ENCODE measurements at places on chromosomes 4 and X.

DNA sequence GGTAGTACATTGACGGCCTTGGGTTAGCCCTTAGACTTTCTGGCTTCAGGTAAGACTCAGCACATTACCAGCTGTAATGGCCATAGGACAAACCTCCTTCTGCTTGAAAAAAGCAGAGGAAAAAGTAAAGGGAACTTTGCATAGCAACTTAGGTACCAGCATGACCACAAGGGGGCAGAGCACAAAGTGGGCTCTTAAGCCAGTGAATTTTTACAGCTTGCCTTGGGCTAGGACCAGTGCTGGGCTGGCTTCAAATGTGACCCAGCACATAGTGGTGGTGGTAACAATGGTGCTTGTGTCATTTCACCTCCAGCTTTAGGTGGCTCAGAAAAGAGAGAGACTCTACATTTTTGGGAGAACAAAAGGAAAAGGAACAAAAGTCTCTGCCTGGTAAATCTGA is 66.1 kb downstream of the KLHL4 start:
- DNase-seq = peak; percentile 21
- H3K4me1 ChIP-seq = peaks cover 6% of the 10 kb centered on the region
- no peak overlapping the region for H3K27ac ChIP-seq
- no peak overlapping the region for H3K4me3 ChIP-seq

GRCh38 chr4:168398589-168398988 is 80.0 kb upstream of the DDX60 start:
- peaks cover 8% of the 10 kb centered on the region for H3K4me1 ChIP-seq
- peaks cover 6% of the 10 kb centered on the region for H3K36me3 ChIP-seq
- H3K27ac ChIP-seq = no peak overlapping the region
- DNase-seq = no peak

GRCh38 chrX:7179446-7179845 is 31.5 kb upstream of the PUDP start:
- H3K4me3 ChIP-seq = no peak overlapping the region
- H3K27ac ChIP-seq = no peak overlapping the region

GRCh38 chr4:12729384-12729783 is 754.8 kb downstream of the RAB28 start:
- DNase-seq = no peak
- H3K27ac ChIP-seq = no peak overlapping the region
- no peak overlapping the region for H3K4me3 ChIP-seq
- H3K4me1 ChIP-seq = peaks cover 22% of the 10 kb centered on the region
- H3K27me3 ChIP-seq = no peaks in the 10 kb centered on the region
- H3K36me3 ChIP-seq = no peaks in the 10 kb centered on the region

- no peak overlapping the region for H3K27ac ChIP-seq
- H3K4me1 ChIP-seq = no peaks in the 10 kb centered on the region
These were observed 566.8 kb upstream of the HTR2C start for GRCh38 chrX:114017086-114017485.

DNA sequence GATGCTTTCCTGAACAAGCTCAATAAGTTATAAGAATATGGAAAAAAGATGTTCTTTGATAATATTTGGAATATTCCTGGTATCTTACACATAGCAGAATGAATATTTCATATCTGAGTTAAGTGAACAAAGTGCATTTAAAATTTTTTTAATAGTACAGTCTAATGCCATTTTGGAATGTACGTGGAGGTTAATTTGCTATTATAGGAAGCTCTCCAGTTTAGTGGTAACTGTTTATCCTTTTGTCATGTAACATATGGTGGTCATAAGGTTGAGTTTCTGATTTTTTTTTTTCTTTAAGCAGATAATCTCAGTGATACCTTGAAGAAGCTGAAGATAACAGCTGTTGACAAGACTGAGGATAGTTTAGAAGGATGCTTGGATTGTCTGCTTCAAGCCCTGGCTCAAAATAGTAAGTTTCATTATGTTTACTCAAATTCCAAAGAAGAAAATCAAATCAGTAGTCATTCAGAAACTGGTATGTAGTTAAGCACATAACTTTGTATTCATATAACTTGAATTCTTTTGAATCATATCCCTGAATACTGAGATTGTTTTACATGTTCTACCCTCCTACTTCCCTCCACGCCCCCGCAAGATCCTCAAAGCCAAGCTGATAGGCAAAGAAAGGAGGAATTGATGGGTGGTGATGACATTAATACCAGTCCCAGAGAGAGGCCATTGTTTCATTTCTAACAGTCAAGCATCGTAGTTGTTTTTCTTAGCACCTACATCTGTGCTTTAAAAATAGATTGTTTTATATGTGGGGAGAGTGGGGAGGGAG is 32.1 kb downstream of the RAP1GDS1 start:
- H3K4me3 ChIP-seq = no peak overlapping the region
- H3K4me1 ChIP-seq = peaks cover 4% of the 10 kb centered on the region
- no peak for DNase-seq
- H3K27me3 ChIP-seq = no peaks in the 10 kb centered on the region

DNA sequence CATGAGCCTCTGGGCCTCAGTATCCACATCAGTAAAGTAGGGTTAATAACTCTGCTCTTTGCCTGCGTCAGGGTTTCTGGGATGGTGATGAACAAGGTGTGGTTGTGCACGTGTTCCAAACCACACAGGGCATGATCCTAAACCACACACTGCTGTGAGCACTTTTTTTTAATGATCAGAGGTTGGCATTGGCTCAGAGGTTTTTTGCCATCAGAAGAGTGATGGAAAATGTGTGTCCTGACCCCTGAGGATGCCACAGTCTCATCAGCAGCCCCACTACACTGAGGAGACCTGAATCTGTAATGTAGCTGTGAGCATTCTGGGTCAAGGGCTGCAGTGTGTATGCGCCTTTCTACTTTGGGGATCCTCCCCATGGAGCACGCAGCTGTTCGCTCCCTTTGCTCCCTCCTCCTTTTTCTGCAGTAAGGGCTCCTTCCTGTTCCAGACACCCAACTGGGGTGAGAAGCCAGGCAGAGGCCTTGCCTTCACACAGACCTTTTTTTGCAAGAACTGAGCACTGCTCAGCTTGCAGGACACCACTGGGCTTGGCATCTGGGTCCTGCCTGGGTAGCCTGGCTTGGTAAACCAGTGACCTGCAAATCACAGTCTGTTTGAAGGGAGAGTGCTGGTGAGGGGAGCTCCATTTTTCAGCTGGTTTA is 87.5 kb downstream of the MAMLD1 start:
- H3K4me3 ChIP-seq = no peak overlapping the region
- peaks cover 6% of the 10 kb centered on the region for H3K4me1 ChIP-seq
- no peaks in the 10 kb centered on the region for H3K27me3 ChIP-seq
- no peaks in the 10 kb centered on the region for H3K36me3 ChIP-seq
- no peak for DNase-seq
- no peak overlapping the region for H3K27ac ChIP-seq

DNA sequence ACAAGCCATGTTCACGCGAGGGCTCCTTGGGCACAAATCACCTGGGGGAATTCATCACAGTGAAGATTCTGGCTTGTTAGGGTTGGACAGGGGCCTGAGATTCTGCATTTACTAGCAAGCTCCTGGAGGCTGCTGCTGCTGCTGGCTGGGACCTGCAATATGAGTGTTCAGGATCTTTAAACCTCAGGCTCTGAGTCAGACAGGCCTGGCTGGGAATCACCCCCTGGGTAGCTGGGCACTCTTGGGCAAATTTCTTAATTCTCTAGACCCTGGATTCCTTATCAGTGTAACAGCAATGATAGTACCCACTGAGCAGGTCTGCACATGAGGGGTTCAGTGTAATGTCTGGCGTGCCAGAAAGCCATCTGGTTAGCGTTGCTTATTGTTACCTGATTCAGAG is 101.5 kb downstream of the DHX15 start:
- H3K4me3 ChIP-seq = no peak overlapping the region
- no peaks in the 10 kb centered on the region for H3K36me3 ChIP-seq
- peaks cover 5% of the 10 kb centered on the region for H3K27me3 ChIP-seq

DNA sequence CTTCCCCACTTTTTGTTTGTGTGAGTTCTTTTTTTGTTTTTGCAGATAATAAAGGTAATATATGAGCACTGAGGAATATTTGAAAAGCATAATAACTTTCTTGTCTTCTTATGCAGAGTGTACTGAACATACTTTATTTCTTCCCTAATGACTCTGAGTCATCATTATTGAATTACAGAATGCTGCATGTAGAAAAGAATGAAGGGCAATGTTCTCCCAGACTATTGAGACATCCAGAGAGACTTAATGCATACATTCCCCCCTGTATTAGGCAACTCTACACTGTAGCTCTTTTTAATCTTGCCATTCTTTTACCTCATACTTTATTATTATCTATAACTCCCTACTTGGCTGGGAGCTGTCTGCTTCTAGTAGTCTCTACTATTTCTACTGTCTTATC is 240.5 kb upstream of the ANKRD50 start:
- no peak for DNase-seq
- no peaks in the 10 kb centered on the region for H3K27me3 ChIP-seq
- peaks cover 11% of the 10 kb centered on the region for H3K36me3 ChIP-seq
- H3K4me3 ChIP-seq = no peak overlapping the region

DNA sequence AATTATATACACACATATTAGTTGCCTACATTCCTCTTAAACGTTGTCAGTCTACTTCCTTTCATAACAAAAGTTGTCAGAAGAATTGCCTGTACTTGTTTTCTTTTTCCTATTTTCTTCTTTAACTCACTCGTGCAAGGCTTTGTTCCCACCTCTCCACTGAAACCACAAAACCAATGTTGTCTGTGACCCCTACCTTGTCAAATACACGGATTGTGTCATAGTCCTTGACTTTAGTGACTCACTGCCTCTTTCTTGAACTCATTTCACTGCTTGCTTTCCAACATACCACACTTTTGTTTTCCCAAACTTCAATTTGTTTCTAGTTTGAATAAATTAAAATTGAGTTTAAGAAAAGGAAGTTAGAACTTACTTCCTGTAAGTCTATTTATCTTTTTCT is 283.9 kb upstream of the AGA start:
- no peak overlapping the region for H3K27ac ChIP-seq
- no peak overlapping the region for H3K4me3 ChIP-seq
- no peaks in the 10 kb centered on the region for H3K27me3 ChIP-seq
- DNase-seq = no peak
- H3K36me3 ChIP-seq = no peaks in the 10 kb centered on the region
- no peaks in the 10 kb centered on the region for H3K4me1 ChIP-seq

- DNase-seq = no peak
- H3K27ac ChIP-seq = no peak overlapping the region
- no peaks in the 10 kb centered on the region for H3K27me3 ChIP-seq
- H3K4me1 ChIP-seq = peaks cover 10% of the 10 kb centered on the region
These were observed 513.8 kb upstream of the FAM241A start for GRCh38 chr4:111631215-111631999.

DNA sequence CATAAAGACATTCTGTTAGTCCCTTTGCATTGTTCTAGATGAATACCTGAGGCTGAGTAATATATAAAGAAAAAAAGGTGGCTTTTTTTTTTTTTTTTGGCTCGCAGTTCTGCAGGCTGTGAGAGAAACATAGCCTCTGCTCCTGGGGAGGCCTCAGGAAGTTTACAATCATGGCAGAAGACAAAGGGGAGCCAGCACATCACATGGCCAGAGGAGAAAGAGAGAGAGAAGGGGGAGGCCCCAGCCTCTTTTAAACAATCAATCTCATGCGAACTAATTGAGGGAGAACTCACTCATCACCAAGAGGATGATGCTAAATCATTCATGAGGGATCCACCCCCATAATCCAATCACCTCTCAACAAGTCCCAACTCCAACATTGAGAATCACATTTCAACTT is 364.0 kb upstream of the EPHA5 start:
- H3K27me3 ChIP-seq = peaks cover 4% of the 10 kb centered on the region
- H3K36me3 ChIP-seq = no peaks in the 10 kb centered on the region
- no peak overlapping the region for H3K27ac ChIP-seq
- no peak overlapping the region for H3K4me3 ChIP-seq
- no peak for DNase-seq

GRCh38 chr4:23775694-23776093 is 114.2 kb downstream of the PPARGC1A start:
- H3K4me1 ChIP-seq = peaks cover 7% of the 10 kb centered on the region
- H3K27me3 ChIP-seq = peaks cover 4% of the 10 kb centered on the region
- H3K36me3 ChIP-seq = no peaks in the 10 kb centered on the region
- DNase-seq = no peak
- no peak overlapping the region for H3K4me3 ChIP-seq

DNA sequence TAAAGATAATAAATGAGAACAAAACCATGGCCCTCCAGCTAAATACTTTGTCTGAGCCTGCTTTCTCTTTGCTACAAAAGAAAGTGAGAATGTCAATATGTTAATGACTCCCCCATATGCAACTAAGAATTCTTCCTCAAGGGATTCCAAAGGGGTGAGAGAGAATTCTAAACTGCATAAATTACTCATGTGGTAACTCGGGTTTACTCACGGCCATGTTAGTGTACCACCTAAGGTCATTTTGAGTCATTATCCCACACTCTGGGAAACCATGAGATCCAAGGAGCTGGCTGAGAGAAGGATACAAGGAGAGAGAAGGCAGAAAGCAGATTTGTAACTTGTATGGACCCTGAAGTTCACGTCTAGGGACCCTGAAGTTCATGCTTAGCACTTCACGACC is 190.3 kb downstream of the DHX15 start:
- H3K4me3 ChIP-seq = no peak overlapping the region
- peaks cover 8% of the 10 kb centered on the region for H3K27me3 ChIP-seq
- H3K27ac ChIP-seq = no peak overlapping the region
- no peaks in the 10 kb centered on the region for H3K36me3 ChIP-seq
- H3K4me1 ChIP-seq = no peaks in the 10 kb centered on the region
- DNase-seq = no peak

- H3K27me3 ChIP-seq = no peaks in the 10 kb centered on the region
- peak overlapping the region; percentile 5 for H3K27ac ChIP-seq
- peaks cover 67% of the 10 kb centered on the region for H3K36me3 ChIP-seq
- H3K4me3 ChIP-seq = no peak overlapping the region
- H3K4me1 ChIP-seq = no peaks in the 10 kb centered on the region
These were observed 9.6 kb downstream of the NBDY start for GRCh38 chrX:56738670-56739069.

DNA sequence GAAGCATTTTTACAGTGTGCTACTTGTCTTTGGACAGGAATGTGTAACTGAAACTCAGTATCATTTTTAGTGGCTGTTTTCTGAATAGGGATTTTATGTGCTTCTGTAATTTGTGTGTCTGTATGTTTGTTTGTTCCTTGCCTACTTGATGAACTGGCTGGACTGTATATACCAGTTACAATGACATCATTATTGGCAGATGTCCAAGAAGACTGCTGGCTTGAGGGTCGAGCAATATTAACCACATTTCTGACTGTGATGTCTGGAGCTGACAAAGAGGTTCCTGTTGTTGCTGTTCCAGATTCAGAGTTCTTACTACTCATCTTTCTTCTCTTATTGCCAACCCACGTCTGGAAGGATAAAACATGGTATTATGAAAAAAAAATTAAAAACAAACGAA is 33.0 kb downstream of the HDX start:
- no peak for DNase-seq
- H3K36me3 ChIP-seq = peaks cover 30% of the 10 kb centered on the region
- no peak overlapping the region for H3K27ac ChIP-seq
- H3K4me1 ChIP-seq = no peaks in the 10 kb centered on the region

DNA sequence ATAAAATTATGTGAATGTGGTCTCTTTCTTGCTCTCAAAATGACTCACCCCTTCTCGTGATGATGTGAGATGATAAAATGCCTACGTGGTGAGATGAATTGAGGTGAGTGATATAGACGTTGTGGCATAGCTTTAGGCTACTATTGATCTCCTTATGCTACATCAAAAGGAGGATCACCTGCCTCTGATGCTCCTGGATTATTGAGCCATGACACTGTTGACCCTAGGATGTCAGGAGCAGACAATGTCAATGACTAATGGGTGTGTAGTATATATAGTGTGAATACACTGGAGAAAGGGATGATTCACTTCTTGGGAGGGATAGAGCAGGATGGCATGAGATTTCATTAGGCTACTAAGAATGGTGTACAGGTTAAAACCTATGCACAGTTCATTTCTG is 210.7 kb upstream of the PRPS2 start:
- no peak overlapping the region for H3K27ac ChIP-seq
- no peak overlapping the region for H3K4me3 ChIP-seq
- no peaks in the 10 kb centered on the region for H3K4me1 ChIP-seq
- no peaks in the 10 kb centered on the region for H3K36me3 ChIP-seq
- DNase-seq = no peak

Data from nephron progenitor cell (in vitro differentiated cells).